ENCODE measurements at places on chromosomes 7 and 10.

- no peak for DNase-seq
Measured at GRCh38 chr7:99004216-99004615, 125.9 kb downstream of the TRRAP start.

GRCh38 chr10:110972231-110973134 is 53.1 kb downstream of the SHOC2 start:
- no peak for DNase-seq

DNA sequence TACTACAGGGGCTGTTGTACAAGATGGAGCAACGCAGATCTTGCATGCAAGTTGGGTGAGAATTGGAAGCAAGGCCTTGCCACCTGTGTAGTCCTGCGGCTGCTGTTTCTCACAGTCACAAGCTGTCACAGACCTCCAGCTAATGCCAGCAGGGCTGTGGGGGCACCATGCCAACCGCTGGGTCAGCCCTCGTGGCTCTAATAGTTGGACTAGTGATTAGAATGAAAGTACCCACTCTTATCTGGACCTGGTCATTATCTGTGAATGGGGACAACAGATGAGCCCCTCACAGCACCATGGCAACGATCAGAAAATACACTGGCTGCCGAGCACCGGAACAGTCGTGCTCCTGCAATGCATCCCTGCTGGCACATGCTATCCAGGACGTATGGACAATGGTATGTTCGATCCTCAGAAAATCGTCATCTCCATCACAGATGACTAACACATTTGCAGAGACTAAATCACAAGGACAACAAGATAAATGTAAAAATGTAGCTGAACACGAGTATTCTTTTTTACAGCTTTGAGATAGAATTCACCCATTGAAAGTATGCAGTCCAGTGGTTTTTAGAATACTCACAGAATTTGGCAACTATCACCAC is 80.4 kb upstream of the CALN1 start:
- no peak for DNase-seq

DNA sequence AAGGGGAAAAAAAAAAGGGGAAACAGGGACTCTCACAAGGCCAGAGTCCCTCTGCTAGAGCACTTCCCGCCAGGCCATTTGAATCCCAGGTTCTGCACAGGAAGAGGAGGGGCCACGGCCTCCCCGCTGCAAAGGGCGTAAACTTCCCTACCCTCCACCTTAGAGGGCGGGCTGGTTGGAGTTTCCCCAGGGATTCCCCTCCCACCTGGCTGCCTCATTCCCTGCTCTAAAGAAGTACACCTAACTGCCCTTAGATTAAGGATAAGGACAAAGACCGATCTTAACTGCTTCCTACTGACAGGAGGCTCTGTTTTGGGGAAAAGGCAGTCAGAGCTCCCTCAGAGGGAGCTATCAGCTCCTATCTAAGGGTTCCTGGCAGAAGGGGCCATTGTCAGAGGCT is 102.0 kb upstream of the ARMC3 start:
- DNase-seq = no peak

DNA sequence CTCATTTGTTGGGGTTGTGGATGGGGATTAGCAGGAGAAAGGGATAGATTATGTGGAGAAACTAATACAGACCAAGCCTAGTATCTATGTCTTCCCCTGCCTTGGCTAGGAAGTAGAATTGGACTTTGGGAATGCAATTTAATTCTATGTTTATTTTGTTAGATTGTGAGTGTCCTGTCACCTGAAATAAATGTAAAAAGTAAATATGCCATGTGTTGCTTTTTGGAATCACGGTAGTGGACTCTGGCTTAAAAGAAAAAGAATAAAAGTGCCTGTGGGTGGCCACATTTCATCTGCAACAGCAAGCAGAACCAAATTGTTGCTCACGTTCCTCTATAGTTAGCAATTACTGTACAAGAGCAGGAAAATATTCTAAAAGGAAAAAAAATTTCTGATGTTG is 42.3 kb downstream of the TET1 start:
- no peak for DNase-seq

Measured in M059J (cell line).